ENCODE measurements at places on chromosomes 11 and 22.

DNA sequence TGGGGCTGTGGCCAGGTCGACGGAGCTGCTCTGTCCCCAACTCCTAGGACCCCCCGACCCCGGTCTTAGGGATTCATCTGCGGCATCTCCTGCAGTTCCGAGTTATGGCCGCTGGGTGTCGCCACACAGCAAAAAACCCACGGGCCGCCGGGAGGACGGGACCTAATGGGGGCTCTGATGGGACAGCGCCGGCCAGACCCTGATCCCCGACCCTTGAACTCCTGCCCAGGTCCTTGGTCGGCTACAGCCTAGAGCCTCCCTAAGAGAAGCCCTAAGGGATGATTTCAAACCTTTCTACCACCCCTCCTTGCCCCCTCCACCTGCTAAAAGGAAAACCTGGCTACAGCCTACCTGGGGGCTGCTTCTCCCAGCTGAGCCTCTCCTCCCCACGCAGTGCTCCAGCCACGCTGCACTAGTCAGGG, 30.8 kb upstream of the LRRC10B start:
- DNase-seq, result peak; percentile 66

DNA sequence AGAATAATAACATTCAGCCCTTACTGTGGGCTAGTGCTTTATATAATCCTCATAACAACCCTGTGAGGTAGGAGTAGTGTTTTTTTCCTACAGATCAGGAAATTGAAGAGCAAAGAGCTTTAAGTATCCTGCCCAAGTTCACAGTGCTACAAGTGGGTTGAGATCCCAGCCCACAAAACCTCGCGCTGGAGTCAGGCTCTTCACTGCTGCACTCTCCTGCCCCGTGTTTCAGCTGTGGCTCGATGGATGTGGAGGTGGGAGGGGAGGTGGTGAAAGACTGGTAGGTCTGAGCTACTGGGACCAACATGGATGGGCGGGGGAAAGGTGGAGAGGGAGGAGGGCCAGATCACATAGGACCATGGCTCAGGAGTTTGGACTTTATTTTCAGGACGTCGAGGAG, 6.1 kb downstream of the ZNF408 start:
- no peak for DNase-seq

DNA sequence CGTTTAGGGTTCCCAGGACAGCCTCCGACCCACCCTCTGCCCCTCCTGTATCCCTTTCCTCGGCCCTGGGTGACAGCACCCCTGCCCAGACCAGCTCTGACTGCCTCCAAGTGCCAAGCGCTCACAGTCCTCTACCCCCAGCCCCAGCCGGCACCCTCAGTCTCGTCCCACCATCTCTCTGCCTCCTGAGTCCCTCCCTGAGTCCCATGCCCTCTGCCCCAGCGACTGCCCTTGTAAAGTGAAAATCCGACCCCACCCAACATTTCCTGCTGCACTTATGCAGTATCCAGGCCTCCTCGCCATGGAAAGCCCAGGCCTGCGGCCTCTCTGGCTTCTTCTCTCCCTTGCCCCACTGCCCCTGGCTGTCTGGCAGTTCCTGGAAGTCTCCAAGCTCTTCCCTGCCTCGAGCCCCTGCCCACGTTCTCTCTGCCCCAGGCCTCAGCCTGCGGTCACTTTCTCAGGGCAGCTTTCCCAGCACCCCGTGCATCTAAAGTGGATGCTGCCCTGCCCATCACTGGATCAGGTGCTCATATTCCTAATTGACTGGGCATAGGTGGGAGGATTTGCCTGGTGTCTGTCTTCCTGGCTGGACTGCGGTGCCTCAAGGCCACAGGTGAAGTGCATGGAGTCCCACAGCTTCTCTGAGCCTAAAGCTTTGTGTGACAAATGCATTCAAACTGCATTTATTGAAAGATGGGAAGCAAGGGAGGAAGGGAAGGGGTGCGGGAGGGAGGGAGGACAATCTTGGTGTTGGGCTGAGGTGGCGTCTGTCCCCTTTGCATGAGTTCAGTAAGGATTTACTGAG, 17.7 kb upstream of the IL2RB start:
- no peak for DNase-seq

GRCh38 chr11:12723421-12724300, 49.4 kb downstream of the TEAD1 start:
- no peak for DNase-seq

DNA sequence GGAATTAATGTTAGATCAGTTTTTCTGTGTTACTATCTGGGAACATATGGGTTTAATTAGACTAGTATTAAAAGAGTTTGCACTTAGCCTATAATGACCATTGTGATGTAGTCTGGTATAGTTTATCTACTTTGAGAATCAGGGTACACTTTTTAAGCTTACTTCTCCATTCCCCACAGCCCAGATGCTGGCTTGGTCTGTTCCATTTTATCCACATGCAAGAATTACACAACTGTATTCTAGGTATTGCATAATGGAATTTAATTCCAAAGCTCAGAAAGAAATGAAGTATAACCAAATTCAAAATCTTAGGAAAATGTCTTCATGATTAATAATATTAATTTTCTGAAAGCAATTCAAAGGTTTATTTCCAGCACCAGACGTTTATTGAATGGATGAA, 122.2 kb upstream of the PDGFD start:
- no peak for DNase-seq

DNA sequence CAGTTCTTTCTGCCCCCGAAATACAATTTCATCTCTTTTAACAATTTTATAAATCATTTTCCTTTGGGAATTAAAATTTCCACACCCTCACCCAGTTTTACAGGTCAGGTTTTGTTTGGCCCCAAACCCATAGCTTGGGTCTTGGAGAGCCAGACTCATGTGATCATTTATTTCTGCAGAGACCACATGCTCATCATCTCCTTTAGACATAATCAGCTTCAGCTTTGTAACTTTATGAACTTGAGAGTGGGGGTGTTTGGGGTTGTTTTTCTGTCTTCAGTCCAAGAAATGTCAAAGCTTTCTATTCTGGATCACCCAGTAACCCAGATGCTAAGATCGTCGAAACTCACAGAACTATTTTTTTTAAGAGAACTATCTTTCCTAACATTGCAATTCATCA, 70.9 kb downstream of the DBX1 start:
- DNase-seq, result no peak

GRCh38 chr11:46519351-46519750, 74.5 kb downstream of the AMBRA1 start:
- no peak for DNase-seq

DNA sequence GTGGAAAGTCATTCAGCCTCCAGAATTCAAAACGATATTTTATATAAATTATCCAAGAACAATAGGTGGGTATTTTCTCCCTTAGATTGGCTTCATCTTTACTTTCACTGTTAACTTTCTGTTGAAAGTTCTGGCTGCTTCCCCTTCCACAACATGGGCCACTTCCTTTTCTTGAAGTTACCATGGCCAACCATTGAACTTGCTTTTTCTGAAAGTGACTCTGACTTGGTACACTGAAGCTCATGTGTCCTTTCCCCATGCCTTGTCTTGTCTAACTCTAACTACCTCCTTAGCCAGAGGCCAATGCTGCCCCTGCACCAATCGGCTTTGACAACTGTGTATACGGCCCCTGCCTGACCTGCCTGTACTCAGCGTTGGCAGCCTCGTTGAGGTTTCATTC, 225.2 kb downstream of the FAT3 start:
- no peak for DNase-seq

GRCh38 chr11:60814112-60814511, 27.8 kb upstream of the CCDC86 start:
- DNase-seq, result no peak

Data from hepatic stellate cell (primary cell).